Stimulated activated CD4-positive, alpha-beta T cell treated with anti-CD3 and anti-CD28 coated beads, Interleukin-4, amount 100 ng/mL, for 1 hour (primary cell): ENCODE measurements at places on chromosomes 5 and 9.
A peak's percentile ranks its signal among the peaks of the same experiment; 100 is the strongest.

DNA sequence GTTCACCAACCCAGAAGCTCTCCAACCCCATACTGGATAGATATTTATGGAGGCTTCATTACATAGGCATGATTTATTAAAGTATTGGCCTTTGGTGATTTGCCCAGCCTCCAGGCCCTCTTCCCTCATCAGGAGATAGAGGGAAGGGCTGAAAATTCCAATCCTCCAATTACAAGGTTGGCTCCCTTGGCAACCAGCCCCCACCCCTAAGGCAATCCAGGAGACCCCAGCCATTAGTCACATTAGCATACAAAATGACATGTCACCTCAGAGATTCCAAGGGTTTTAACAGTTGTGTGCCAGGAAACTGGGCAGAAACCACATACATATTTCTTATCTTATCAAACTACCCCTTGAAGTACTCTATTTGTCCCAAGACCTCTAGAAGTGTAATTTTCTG is 210.0 kb downstream of the HINT1 start:
- no peak for DNase-seq

- DNase-seq: no peak
These were observed 66.8 kb upstream of the MAP1B start for GRCh38 chr5:72040513-72040912.

DNA sequence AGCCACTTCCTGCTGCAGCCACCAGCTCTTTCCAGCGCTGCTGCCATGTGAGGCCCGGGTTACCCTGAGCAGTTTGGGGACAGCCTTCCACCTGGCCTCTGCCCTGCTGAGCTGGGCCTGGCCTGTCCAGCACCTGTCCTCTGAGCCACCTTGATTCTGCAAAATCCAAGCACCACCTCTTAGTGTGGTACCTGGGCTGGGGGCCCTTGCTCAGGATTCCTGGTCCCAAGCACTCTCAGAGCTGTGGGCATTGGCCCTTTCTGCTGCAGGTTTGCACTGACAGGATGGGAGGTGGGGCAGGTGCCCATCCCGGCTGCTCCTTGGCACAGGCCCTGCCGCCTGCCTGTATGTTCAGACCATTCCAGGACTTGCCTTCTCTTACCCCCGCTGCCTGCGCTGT is 309.2 kb upstream of the IRX4 start:
- no peak for DNase-seq

- no peak for DNase-seq
These were observed 4.5 kb upstream of the PCDH1 start for GRCh38 chr5:141882594-141883183.

- no peak for DNase-seq
These were observed 190.9 kb upstream of the TUT7 start for GRCh38 chr9:86545090-86545489.

DNA sequence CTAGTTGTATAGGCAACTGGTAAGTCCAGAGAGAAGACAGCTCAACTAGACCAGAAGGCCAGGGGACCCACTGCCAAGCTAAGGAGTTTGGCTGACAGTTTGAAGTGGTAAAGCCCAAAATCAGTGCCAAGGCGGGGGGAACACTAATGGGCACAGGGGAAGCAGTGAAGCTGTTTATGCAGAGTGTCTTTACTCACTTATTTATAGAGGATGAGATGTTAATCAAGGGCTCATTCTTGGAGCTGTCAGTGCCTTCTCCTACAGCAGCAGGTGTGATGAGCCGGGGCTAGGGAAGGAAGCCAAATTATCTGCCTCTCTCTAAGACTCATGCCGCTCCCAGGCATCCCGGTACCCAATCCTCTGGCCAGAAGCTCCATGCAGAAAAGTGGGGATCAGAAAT is 75.2 kb upstream of the GALNT10 start:
- no peak for DNase-seq

DNA sequence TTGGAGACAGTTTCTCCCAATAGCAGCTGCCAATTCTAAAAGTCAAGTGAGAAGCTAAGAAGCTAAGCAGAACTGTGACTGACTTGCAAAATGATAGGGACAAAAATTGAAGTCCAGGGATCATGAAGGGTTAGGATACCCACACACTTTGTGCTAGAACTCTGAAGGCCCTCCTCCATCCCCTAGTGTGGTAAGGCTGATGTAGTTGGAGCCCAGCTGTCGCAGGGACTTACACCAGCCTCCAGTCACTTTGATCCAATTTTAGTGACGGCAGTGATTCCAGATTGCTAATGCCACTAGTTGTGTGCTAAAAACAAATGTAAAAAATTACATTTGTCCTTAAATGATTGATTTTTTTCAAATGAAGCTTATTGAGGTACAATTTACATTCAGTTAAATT is 742.7 kb upstream of the ZNF608 start:
- DNase-seq: no peak

GRCh38 chr9:114958021-114958843 is 27.8 kb upstream of the TNFSF8 start:
- DNase-seq: peak; percentile 56

- no peak for DNase-seq
These were observed 13.6 kb downstream of the UBE2D2 start for GRCh38 chr5:139574641-139575312.

DNA sequence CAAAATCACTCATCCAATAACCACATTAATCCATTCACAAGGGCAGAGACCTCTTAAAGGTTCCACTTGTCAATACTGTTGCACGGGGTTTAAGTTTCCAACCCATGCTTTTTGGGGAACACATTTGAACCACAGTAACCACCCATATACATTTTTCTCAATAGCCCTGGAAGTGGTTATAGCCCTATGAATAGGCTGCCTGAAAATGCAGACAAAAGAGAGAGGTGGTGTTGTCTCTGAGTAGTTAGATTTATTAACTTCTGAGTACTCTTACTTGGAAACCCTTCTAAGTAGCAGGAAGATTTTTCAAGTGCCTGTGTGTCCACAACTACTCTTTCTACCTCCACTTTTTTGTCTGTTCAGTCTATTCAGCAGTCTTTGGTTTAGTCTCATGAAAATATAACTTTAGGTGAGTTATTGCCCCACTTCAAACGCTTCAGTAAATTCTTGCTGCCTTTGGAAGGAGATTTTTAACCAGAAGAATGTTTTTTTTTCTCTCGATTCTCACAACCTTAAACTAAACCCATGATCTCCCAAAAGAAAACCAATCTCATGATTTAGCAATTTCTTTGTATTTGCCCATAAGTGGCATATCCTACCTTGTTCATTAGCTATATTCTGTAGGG is 42.6 kb downstream of the ARHGEF28 start:
- no peak for DNase-seq

DNA sequence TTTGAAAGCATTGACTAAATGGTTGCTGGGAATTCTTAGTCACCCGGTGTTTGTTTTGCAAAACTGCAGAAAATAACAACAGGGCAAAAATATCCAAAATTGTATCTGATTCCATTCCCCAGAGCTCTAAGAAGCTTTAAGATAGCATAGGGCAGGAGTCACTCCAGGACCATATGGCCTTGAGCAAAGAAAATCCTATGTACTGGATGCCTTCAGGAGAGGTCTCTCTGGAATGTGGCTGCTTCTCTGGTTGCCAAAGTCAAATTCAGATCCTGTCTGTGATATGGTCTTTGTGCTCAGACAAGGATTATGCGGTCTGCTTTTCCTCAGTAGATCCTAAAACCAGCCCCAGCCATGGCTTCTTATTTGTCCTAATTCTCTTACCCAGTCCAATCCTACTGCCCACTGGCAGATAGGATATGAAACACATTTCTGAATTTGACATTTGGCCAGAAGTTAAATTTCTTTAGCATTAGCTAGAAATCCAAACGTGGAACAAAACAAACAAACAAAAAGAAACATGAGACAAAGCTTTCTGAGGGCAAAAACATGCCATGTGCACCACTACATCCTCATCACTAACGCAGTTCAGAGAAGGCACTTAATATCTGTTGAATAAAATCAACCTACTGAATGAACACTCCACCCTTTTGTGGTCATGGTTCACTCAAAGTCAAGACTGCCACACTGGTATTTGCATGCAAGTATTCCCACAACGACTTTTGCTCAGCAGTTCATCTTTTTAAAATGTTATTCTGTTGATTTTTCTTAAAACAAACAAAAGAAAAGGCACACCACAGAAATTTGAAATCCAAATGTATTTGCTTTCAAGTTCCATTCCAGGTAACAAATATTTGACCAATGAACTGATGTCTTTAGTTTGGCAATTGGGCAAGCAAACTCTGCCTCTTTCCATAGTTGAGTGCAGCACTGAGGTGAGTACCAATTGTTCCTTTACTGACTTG is 165.7 kb downstream of the TRPM6 start:
- no peak for DNase-seq

GRCh38 chr5:141869040-141869439 is 9.2 kb downstream of the PCDH1 start:
- no peak for DNase-seq

- no peak for DNase-seq
These were observed 28.4 kb downstream of the CEL start for GRCh38 chr9:133090187-133090586.

DNA sequence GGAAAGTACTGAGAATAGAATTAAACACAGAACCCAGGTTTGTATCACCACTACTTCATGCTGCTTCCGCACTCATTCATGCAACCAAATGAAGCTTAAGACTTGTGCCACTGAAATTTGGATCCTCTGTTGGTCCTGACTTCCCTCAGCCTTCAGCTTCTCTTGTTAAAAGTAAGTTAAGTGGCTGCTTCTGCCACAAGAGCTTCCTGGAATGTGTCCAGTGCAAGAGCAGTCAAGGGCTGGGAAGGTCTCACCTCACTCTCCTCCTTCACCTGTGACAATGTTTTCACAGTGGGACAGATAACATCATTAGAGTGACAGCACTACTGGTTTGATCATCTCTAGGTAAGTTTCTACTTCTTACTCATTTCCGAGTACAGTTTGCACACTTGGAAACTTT is 7.9 kb downstream of the SNCAIP start:
- no peak for DNase-seq

- DNase-seq: no peak
These were observed at the start of gene CA9 for GRCh38 chr9:35673132-35674024. Gene CA9 (plus strand): TSS chr9:35673928. CDS start chr9:35673960, 32 bp downstream.

GRCh38 chr5:83744821-83745220 is 24.2 kb upstream of the HAPLN1 start:
- no peak for DNase-seq
